ENCODE measurements at places on chromosomes 16 and 17.

GRCh38 chr17:48054238-48055185, 6.4 kb downstream of the NFE2L1 start:
- peak; percentile 89 for DNase-seq

DNA sequence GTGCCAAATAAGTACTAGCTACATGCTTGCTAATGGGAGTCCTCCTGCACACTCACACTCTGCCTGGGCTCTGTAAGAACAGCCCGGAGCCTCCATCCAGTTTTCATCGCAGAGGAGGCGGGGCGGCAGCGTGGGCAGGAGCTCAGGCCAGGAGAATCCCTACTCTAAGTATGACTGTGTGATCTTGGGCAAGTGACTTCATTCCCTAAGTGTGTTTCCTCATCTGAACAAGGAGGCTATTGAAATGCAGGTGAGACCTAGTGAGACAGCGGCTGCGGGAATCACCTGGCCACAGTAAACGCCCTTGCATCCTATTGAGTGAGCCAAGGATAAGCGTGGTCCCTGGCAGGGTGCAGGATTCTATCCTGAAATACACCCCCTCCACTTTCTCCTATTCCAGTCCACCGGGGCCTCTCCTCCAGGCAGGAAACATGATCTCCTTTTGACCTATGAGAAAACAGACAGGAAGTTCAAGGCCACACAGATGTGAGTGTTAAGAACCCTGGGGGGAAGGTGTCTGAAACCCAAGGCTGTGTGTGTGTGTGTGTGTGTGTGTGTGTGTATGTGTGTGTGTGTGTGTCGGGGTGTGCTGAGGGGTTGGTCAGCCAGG, 5.2 kb upstream of the RAI1 start:
- no peak for DNase-seq

GRCh38 chr17:45276031-45276430, 14.1 kb upstream of the SPATA32 start:
- DNase-seq: peak; percentile 33

GRCh38 chr17:69227541-69227940, 1.1 kb downstream of the ABCA10 start:
- DNase-seq: no peak

DNA sequence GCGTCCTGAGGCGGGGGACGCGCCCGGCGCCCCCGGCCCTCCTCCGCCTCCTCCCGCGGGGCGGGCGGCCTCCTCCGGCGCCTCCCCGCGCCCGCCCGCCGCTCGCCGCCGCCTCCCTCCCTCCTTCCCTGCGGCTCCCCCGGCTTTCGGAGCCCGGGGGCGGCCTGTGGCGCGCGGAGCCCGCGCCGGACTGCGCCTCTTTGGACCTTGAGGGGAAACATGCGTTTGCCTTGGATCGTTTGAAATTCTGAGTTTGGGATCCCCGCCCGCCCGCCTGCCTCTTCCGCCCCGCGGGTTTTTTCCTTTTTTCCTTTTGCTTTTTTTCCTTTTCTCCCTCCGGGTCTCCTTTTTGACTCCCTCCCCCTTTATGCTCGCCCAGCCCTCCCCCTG, 390 bp downstream of the ZNRF1 start:
- DNase-seq: no peak

All from AG10803 (cell line).